ENCODE measurements at places on chromosomes 7 and 10.
A peak's percentile ranks its signal among the peaks of the same experiment; 100 is the strongest.

DNA sequence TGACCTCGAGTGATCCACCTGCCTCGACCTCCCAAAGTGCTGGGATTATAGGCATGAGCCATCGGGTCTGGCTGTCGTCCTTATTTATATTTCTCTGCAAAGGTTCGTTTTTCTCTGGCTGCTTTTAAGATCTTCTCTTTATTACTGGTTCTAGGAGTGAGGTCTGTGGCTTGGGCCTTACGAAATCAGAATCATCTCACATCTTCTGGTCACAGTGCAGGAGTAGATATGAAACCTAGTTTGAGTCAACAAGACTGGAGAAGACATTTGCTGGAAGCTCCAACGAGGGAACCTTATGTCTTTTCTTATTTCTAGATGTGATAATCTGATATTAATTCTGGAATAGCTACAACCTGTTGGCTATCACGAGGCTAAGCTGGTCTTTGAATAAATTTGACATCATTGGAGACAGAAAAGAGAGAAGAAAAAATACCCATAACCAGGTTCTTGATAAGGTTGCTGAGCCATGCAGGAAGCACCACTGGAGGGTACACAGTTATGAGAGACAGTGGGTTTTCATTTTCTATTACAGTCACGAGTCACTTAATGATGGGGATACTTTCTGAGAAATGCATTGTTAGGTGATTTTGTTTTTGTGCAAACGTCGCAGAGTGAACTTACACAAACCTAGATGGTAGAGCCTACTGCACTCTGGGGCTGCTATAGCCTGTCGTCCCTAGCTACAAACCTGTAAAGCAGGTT, 25.6 kb upstream of the IL15RA start:
- no peak for DNase-seq

- DNase-seq = no peak
Measured at GRCh38 chr10:97428572-97428981, 2.6 kb downstream of the PGAM1 start.

DNA sequence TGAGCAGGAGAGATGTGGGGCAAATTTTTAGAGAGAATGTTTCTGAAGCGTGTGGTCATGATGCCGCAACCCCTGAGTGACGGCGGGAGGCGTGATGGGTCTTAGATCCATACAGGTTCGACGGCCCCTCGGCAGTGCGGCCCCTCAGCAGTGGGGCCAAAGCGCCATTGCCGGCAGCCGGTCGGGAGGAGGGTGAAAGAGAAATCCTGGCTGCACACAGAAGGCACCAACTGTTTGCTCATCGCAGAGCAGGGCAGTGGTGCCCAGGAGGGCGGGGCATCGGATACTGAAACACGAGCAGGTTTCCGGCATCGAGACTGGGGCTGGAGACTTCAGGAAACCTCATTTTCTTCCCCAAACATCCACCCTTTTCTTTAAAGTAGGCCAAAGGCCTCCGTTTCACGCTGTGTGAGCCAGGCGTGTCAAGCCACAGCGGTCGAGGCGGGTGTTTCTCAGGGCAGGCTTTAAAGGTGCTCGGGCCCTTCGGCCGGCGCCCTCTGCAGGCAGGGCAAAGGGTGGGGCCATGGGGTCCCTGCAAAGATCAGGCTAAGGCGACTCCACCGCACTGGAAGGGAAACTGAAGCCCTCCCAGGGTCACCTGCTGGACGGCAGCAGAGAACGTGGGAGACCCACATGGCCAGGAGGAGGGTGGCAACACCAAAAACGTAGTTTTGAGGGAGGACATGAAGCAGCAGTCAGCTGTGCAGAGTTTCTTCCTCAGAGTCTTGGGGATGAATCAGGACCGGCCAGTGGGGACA, 42.0 kb upstream of the PPP2R2D start:
- DNase-seq = no peak

GRCh38 chr7:95608359-95609173, 12.2 kb upstream of the PDK4 start:
- DNase-seq = peak; percentile 94

DNA sequence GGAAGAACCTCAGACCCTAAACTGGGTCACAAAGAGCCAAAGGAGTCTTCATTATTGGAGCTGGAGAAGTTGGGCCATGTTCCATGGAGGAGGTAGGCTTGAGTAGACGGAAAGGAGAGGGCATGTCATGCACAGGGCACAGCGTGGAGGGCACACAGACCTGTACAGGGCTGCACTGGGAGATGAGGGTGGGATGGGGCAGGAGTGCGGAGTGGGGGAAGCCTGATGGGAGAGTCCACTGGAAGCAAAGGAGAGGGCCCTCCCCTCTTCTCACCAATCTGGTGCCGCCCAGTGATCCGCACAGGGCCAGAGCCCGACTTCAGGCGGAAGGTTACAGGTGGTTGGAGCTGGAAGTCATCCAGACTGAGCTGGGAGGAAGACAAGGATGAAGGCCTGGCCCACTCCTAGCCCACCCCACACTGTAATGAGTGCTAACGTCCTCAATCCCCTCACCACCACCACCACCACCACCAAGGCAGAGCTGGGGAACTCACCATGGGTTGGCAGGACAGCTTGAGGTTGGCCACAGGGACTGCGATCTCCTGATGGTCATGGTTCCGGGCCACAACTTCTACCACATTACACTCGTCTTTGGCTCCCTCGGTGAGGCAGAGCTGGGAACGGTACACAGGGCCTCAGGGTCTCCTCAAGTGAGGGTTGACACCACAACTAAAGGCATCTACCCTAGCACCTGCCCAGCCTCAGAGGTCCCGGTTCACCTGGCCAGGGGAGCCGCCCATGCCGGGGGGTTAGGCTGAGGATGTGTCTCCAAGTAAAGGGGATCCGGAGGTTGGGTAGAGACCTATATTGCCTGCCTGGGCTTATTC, 1.0 kb downstream of the NPM3 start:
- DNase-seq = no peak
